ENCODE measurements at places on chromosomes 6 and 20.

DNA sequence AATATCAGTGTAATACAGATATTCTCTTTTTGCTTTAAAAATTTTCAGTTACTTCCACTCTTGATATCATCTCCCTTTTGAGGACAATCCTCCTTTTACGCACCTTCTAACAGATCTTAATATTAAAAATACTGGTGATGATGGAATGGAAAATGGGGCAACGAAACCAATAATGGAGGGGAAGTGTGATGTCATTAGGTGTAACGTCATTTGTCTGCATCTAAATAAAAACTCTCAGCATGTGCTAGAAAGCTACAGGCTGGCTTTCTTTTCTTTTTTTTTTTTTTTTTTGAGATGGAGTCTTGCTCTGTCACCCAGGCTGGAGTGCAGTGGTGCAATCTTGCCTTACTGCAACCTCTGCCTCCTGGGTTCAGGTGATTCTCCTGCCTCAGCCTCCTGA is 66.5 kb downstream of the IYD start:
- DNase-seq, result no peak

DNA sequence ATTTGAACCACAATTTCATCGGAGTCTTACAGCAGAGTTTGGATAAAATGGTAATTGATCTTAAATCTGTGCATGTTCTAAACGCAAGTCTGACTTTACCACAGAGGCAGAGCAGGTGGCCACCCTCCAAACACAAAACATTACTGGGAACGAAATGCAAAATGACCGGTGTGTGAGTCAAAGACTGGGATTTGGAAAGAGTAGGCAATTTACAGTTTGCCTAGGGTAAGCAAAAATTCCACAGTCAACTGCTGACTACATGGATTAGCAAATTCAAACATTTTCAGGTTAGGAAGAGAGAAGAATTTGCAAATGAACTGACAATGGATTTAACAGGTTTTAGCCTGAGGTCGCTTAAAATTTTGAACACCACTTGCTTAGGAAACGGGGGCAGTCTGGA is 444.4 kb downstream of the HDGFL1 start:
- no peak for DNase-seq

GRCh38 chr6:26124781-26125685 is 37.8 kb downstream of the HFE start:
- DNase-seq, result peak; percentile 11

GRCh38 chr6:52575502-52575892 is 1.4 kb downstream of the TRAM2 start:
- DNase-seq, result no peak

DNA sequence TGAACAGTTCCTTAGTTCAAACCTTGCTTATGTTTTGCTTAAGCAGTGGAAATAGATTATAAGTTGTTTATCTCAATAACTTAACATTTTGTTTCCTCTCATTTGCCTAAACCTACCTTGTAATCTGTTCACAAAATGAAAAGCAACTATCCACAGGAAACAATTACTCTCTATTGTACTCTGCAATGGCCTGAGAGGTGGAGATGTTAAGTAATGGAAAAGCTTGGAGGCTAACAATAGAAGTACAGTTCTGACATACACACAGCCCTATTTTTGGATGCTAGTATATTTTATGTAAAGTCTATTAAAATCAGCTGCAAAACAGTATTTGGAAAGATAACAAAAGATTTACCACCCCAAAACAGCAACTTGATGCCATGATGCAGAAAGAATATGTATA is 82.1 kb downstream of the TINAG start:
- no peak for DNase-seq

- no peak for DNase-seq
These were observed 64.4 kb downstream of the UBE2V1 start for GRCh38 chr20:50048420-50049166.

- no peak for DNase-seq
These were observed 774.3 kb upstream of the CHD6 start for GRCh38 chr20:42392442-42392841.

- no peak for DNase-seq
These were observed 72.6 kb downstream of the CDKAL1 start for GRCh38 chr6:20606831-20607230.

Measured in DMS 273 treated with DMSO at 0.1 percent for 48 hours (cell line).